ENCODE measurements at places on chromosomes 12 and 14.

DNA sequence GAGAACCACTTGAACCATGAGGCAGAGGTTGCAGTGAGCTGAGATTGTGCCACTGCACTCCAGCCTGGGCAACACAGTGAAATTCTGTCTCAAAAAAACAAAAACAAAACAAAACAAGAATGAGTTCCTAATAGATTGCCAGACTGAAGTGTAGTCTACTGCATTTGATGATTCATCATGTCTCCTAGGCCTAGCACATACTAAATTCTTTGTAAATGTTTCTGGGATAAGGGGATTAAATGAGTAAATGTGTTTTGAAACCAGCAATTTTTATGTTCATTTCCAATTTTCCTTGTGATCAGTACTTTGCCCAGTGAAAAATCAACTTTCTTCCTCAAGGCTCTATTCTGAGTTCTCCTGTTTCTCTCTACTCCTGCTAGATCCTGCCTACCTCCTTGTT lies 2.9 kb upstream of the DYRK2 start:
- peak; percentile 74 for DNase-seq

- peak; percentile 9 for DNase-seq
Observed at GRCh38 chr12:45122768-45123380, 72.0 kb upstream of the DBX2 start.

GRCh38 chr14:75875958-75876357 lies 105.8 kb downstream of the TGFB3 start:
- no peak for DNase-seq

GRCh38 chr14:105537580-105538474 lies 11.4 kb downstream of the TMEM121 start:
- DNase-seq: no peak

- no peak for DNase-seq
Observed at GRCh38 chr12:96187956-96188355, 6.2 kb upstream of the ELK3 start.

GRCh38 chr12:75938189-75938588 lies 93.4 kb downstream of the PHLDA1 start:
- no peak for DNase-seq

- no peak for DNase-seq
Observed at GRCh38 chr12:47111854-47112253, 32.1 kb upstream of the AMIGO2 start.

DNA sequence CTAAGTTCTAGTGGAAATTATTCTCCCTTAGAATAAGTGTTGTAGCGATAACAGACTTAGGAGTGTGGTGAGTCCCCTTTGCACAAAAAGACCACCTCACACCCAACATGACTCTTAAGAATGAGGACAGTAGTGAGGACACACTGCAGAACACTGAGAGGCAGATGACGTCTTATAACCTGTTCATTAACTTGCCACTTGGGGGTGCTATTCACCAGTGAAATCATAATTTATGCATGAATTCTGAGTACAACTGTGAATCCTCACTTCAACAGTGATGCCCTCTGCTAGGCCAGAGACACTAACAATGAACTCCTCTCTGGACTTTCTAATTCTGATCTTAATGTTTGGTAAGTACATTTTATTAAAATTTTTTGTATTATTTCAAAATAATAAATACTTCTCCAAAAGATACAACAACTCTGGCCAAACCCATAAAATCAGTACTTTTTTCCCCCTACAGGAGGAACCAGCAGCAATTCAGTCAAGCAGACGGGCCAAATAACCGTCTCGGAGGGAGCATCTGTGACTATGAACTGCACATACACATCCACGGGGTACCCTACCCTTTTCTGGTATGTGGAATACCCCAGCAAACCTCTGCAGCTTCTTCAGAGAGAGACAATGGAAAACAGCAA lies 274.7 kb downstream of the DAD1 start:
- DNase-seq: peak; percentile 45

- peak; percentile 68 for DNase-seq
Observed at GRCh38 chr12:11717519-11717961, 68.1 kb downstream of the ETV6 start.

Measured in fibroblast of skin of right biceps (primary cell).